ENCODE measurements at places on chromosomes 5 and 9.
A peak's percentile ranks its signal among the peaks of the same experiment; 100 is the strongest.

- no peak for DNase-seq
Measured at GRCh38 chr5:1288439-1289335, 6.2 kb downstream of the TERT start.

- peak; percentile 75 for DNase-seq
Measured at GRCh38 chr5:103139264-103139865, 19.3 kb downstream of the PPIP5K2 start.

DNA sequence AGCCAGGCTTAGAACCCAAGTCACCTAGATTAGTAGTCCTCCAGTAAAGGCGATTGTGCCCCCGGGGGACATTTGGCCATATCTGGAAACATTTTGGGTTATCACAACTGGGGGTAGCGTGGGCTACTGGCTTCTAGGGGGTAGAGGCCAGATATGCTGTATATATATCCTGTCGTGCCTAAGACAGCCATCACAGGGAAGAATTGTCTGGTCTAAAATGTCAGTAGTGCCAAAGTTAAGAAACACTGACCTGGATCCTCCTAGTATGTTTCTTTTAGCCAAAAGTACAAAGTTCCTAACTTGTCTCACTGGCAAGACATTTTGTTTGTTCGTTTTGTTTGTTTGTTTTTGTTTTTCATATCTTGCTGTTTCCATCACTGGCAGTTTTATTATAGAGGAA lies 13.8 kb downstream of the RABEPK start:
- DNase-seq = no peak

DNA sequence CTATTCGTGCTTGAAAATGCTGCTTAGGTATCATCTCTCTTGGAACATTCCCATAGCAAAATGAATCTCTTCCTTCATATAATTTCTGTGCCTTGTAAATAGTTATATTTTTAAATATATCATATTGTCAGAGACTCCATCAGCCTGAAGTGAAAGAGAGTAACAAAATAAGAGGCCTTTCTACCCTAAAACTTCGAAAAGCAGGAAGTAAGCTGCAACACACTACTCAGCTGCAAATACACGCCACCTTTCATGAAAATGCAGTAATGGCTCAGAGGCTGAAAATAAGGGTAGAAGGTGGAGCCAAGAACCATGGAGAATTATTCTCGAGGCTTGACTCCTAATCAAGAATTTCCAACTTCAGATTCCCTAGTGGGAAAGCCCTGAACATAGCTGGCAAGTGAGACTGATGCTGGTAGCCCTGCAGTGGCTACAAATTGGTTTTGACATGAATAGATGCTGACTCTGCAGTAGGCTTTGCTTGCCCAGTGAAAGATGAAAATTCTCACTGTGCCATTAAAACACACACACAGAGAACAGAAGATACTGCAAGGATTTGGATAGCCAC lies 30.2 kb upstream of the PTGER4 start:
- no peak for DNase-seq

DNA sequence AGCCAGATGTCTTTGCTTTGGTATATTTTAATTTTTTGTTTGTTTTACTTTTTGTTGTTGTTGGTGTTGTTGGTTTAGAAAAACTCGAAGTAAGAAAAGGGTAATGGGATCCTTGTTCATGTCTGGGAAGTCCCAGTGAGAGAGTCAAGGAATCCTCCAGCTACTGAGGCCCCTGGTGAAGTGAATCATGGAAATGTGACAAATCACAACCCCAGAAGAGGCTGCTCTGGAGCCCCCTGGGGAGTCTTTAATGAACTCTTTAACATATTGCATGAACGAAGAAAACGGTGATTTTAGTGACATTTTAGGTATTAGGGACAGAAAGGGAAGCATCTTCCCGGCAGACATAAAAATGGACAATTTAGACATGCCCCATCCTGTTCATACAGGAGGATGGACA lies 41.3 kb downstream of the TMEM174 start:
- DNase-seq = no peak

DNA sequence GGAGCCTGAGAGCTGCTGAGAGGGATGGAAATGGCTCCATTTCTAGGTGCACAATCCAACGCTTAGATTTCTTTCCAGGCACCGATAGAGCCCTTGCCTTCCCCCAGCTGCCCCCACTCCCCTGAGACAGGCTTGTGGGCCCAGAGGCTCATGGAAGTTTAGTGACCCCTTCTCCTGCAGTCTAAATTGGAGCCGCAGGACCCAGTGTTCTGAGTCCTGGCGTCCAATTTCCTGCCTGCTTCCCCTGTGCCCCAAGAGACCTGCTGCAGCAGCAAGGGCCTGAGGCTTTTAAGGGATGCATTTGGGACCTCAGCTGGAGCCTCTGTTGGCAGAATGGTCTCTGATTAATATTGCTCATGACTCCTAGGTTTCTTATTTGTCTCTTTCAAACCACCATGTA lies 61.7 kb downstream of the RGS3 start:
- DNase-seq = no peak

DNA sequence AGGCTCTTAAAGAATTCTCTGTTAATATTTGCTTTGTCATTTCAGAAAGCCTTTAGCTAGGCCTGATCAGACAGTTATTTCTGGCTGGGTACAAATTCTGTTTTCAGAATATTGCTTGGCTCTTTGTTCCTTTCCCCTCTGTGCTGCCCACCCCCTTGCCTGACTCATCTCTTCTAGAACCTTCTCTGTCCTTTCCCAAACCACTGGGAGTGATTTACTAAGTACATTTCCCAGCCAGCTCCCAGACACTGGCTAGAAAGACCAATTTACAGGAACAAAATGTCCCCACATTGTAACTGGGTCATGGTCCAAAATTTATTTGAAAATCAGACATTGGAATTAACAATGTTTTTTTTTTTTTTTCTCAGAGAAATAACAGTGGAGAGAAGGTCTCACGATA lies 133.1 kb upstream of the MAP1B start:
- DNase-seq = peak; percentile 53

DNA sequence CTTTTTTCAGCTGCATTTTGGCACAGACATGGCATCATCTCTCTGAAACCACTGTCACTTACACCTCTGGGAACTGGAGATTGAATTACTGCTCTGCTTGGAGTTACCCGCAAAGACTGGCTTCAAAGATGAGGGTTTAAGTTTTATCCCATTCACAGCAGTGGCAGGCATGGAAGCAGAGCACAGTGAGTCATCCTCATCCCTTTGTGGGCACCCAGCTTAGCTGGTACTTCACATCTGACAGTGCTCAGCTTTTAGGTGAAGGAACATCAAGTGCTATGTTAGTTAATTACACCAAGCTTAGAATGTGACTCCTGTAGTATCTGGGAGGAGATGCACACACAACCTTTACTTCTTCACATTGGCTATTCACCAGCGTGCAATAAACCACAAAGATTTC lies 24.8 kb upstream of the ALDH1A1 start:
- DNase-seq = no peak

DNA sequence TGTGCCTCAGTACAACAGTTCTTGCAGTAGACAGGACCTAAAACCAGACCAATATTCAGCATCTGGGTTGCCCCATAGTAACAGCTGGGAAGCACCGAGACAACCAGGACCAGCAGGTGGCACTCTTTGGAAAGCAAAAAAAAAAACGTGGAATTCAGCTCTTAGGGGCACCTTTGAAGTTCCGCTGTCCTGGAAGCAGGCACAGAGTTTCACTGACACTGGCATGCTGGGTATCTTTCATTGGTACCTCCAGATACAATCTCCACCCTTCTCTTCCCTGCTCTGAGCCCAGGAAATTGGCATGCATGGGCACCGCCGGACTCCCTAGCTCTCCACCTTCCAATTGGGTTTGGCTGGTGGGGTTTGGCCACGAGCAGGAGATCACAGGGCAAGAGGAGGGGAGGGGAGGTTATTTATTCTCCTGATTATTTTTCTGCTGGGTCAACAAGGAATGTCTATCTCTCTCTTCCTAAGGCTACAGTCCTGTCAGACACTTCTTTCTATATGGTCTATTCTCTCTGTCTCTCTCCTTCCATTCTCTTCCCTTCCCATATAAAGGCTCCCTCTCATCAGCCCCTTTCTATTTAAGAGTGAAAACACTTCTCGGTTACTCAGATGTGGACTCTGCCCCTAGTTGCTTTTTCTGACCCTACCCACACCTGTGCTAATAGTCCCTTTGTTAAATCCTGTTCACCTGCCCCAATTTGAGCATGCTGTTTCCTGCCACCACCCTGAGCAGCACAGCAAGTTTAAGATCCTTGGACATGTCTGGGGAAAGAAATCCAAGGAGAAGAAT lies 1.9 kb upstream of the IDNK start:
- DNase-seq = no peak

DNA sequence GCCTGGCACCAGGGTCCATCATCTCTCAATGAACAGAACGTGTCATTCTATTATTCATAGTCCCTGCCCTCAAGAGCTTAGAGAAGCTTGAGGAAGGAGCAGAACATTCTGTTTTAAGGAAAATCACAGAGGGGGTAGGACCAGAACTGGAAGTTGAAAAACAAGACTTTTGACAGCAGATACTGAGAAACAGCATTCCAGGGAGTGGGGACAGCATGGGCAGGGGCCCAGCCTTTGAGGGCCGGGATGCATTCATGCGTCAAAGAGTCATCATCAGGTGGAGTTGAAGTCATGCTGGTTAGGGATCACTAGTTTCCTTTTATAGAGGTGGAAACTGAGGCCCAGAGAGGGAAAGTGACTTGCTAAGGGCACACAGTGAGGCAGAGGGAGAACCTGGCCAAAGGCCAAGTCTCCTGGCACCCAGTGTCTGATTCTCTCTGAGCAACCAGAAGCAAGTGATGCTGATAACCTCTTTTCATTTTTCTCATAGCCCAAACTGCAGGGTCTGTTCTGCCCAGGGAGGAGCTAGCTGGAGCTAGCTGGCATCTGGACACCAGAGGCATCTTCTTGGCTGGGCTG lies 41.5 kb upstream of the STXBP1 start:
- DNase-seq = no peak

- DNase-seq = peak; percentile 37
Measured at GRCh38 chr5:584846-585245, 27.3 kb upstream of the CEP72 start.

DNA sequence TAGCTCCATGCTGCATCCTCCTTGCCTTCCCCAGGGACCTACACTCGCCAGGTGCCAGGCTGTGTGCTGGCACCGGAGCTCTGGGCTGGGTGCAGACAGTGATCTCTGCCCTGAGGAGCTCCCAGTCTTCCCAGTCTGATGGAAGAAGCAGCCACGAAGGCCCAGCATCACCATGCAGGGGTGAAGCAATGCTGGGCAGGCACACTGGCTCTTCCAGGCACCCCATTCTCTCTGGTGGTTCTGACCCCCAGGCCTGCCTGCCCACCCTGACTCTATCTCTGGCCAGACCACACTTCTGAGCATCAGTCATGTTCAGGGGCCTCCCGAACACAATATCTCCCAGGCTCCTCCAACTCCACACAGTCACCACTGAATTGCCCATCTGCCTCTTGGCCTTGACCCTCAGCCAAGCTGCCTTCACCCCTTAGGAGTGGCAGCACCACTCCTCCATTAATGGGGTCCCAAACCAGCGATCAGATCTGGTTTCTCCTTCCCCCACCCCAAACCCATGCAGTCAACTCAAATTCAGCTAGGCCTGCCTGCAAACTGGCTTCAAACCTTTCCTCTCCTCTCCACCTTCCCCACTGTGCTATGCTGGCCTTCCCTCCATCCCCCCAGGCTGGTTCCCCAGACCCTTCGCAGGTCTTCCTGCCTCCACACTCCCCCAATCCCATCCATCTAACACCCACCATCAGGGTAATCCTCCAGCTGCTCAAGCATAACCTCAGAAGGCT lies 102.7 kb upstream of the MVB12B start:
- no peak for DNase-seq

DNA sequence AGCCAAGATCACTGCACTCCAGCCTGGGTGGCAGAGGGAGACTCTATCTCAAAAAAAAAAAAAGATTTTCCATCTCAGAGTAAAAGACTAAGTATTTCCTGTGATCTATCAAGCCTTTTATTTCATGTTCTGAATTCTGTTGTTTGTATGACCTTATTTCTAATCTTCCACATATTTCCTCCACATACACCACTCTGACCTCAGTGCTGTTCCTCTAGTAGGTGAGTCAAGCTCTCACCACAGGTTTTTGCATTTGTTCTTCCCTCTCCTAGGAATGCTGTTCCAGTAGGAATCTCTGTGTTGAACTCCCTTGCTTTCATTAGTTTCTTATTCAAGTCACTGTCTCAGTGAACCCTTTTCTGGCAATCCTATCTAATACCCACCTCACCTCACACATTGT lies 68.1 kb downstream of the INVS start:
- DNase-seq = no peak

GRCh38 chr9:2749485-2749884 lies 32.2 kb downstream of the KCNV2 start:
- no peak for DNase-seq

DNA sequence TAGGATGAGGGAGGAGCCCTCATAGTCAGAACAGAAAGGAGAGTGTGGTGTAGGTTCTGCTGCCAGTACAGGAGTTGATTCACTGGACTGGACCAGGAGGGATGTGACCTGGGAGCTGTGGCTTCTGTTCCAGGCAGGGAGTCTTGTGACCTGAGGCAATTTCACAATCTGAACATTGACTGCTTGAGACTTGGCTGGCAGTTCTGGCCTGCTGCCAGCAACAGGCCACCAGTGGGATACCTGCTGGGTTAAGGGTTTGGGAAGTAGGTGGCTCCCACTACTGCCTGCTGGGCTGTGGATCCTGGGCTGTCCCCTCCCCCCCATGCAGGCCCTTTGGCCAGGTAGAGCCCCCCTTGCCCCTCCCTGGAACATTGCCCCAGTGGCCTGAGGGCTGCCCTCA lies 268.6 kb upstream of the ARRDC3 start:
- DNase-seq = no peak

DNA sequence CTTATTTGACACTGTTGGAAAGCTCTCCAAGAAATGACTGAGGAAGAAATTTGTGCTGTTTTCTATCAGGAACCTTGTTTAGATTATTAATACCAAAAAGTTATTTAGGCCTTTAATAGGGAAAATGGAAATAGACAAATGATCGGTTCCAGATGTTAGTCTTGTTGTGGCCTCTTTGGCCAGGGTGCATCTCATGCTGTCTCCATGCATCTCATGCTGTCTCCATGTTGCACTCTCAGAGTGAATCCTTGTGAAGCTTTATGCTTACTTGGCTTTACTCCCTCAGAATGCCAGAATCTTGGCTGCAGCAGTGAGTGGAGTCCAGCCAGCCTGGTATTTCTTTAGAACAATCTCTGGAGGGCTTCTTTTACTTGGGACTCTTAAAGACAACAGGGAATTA lies 185.5 kb downstream of the ARHGAP26 start:
- no peak for DNase-seq

GRCh38 chr5:159031513-159031912 lies 68.2 kb downstream of the EBF1 start:
- no peak for DNase-seq

GRCh38 chr5:17277907-17278306 lies 60.5 kb downstream of the BASP1 start:
- DNase-seq = no peak
